ENCODE measurements at places on chromosomes 12 and 14. TPM values are rescaled to one million over a fixed set of nuclear protein-coding genes. Genes with fewer than 3 reads are reported as not detected.

DNA sequence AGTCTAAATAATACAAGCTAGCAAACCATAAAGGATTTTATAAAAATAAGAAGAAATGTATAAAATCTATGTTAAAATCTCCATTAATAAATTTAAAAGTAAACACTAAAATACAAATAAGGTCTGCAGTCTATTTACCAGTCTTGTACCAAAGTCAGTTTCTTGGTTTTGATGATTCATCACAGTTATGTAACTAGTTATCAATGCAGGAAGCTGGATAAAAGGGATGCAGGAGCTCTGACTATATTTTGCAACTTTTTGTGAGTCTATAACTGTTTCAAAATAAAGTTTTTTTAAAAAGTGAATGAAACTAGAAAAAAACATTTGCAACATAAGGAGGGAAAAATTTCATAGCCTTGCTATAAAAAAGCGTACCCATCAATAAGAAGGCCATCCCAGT, 151.5 kb downstream of the DERA start:
- DNase-seq, result no peak

DNA sequence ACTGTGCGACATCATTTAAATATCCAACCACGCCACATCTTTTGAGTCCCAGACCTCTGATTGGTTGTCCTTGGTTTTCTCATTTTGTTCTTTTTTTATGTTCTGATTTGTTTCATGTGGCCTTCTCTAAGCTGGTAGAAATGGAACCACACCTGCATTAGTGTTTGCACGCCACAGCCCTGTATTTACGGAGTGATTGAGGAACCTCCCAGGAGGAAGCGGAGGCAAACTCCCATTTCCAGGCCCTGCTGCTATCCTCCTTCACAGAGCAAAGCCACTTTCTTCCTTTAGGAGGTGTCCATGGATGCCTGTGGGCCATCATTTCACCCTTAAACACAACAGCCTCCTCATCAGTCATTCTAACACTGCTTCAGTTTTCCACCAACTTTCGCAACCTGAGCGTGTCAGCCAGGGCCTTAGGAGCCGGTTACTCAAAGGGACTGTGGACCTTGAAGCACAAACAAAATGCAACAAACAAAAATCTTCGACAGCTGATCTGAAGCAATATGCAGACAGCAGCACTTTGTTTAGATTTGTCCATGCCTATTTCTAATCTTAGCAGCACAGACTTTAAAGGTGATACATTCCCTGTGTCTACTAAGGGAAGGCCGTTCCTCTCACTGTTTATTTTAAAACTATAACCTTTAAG, 1258.1 kb upstream of the TMEM132C start:
- DNase-seq, result no peak

- no peak for DNase-seq
Measured at GRCh38 chr14:70811050-70811449, 1.7 kb upstream of the MAP3K9 start.

- peak; percentile 82 for DNase-seq
Measured at GRCh38 chr12:32134101-32134888, 27.6 kb downstream of the BICD1 start.

DNA sequence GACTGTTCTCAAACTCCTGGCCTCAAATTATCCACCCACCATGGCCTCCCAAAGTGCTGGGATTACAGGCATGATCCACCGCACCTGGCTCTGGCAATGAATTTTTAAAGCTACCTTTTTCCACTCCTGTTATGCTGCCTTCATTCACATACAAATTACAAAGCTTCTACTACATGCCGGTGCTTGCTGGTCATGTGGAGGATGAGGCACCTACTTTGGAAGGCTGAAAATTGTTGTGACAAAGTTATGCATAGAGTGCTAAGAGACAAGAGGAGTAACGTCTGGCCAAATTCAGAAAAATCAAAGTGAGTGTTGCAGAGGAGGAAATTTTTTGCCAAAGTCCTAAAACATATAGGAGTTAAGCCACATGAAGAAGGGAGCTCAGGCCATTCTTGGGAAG, 191.7 kb upstream of the PPFIA2 start:
- no peak for DNase-seq

DNA sequence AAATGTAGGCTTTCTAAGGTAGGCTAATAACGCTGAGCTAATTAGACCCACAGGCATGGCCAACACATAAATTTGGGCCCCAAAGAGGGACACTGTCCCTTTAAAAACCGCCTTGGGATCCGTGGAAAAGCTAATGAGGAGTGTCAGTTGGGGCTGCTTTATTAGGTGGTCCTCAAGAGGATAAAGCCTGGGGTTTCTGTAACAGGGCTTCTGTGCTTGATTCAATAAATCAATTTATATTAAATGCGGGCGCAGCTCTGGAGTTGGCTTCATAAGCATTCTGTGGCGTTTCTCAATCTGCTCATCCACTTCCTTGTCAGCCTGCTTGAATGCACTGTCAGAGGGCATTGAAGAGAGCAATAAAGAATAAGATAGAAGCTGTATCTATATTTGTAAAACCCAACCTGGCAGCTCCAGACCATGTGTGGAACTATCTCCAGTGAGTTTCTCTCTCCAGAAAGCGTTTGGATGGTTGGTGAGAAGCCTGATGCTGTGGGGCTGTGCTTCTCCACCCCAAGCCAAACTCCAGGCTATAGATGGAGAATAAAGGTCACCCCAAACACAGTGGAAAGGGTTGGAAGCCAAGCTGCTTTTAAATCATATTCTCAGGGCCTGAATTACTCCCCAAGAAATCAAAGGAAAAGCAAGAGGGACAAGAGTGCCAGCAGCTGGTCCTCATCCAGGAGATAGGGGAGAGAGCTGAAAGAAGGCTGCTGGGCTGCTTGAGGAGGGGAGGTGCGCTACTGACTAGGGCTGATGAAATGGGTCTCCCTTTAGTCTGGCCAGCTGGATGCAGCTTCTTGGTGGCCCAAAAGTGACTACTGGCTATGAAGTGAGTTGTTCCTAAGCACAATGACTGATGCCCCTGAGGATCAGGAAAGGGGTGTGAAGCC, 222.0 kb downstream of the PPM1H start:
- DNase-seq, result no peak

GRCh38 chr14:74472601-74473000, 20.5 kb downstream of the NPC2 start:
- no peak for DNase-seq

DNA sequence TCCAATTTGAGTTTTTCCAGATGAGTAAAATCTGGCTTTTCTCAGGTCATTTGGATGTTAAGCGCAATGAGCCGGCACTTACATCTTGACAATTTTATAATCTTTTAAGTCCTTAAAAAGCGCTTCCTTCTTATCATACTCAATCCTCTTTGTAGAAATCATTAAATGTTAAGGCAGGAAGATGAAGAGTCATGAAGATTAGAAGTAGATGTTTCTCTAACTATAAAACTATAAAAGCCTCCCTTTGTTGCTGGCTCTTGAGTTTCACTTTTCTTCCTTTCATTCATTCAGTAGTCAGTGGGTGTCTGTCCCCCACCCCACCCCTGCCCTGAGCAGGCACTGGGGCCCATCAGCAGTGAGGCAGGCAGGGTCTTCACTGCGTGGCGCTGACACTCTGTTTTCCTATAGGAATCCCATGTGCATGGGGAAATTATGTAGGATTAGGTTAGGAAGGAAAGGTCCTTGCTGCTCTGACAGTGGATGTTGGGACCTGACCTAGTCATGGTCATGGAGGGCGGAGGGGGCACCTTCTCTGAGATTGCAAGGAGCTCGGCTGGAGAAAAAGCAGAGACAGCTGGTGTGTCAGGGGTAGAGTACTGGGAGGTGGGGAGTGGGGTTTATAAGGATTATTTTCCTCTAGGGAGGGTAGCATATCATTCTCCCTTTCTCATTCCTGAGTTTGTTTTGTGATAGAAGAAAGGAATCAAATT, 65.8 kb downstream of the CCDC92 start:
- DNase-seq, result no peak

GRCh38 chr14:77641534-77642341, 25.3 kb upstream of the SPTLC2 start:
- DNase-seq, result no peak

DNA sequence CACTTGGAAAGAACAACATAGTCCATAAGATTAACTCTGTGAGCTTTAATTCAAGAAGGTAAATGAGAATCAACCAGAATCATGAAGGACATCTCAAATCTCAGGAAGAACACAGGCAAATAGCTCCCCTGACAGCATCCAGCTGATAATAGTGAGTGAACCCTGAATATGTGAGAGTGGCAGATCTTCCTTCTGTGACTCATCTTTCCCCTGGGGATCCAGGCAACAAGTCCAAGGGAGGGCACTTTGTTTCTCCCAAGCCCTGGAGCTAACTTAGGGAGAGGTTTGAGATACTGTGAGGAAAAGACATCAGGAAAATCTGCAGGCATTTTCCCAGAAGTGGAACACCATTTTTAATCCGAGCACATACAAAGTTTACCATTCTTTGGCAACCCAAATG, 763.9 kb upstream of the MGAT4C start:
- DNase-seq, result peak; percentile 1

- DNase-seq, result no peak
Measured at GRCh38 chr12:83244001-83244400, 557.3 kb downstream of the TMTC2 start.

GRCh38 chr12:49377386-49377785, 10.1 kb downstream of the SPATS2 start:
- no peak for DNase-seq

GRCh38 chr12:110109037-110109836, 14.9 kb upstream of the IFT81 start:
- DNase-seq, result peak; percentile 84

DNA sequence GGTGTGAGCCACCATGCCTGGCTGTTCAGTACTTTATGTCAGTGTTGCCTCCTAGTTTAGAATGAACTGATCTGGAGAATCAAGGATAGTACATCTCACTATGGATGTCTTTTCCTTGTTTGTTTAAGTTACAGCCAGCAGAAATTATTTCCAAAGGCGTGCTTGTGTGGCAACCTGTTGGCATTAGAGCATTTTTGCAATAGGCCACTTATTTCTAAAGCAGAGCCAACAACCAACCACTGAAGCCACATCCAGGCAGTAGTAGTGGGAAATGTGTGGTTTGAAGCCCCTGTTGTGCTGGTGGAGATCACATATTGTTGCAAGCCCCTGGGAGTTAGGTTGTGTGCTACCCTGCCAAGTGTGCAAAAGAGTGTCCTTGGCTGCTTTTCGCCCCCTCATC, 3.7 kb downstream of the ANO6 start:
- no peak for DNase-seq

DNA sequence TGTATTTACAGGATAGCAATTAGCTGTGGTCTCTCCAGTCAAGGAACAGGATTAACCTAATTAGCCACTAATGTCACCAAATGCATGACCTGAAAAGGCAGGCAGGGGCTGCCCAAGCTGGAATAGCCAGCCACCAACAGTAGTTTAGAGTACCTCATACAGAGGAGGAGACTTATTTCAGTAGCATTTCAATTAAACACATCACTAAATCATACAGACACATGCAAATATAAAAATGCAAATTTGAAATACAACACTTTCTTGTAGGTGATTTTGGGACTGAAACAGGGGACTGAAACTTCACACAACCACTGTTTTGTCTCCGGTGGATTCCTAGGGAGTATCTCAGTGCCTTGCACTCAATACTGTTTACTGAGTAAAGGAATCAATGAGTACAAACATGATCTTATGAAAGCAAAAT, 636 bp upstream of the IFNG-AS1 start:
- DNase-seq, result no peak

DNA sequence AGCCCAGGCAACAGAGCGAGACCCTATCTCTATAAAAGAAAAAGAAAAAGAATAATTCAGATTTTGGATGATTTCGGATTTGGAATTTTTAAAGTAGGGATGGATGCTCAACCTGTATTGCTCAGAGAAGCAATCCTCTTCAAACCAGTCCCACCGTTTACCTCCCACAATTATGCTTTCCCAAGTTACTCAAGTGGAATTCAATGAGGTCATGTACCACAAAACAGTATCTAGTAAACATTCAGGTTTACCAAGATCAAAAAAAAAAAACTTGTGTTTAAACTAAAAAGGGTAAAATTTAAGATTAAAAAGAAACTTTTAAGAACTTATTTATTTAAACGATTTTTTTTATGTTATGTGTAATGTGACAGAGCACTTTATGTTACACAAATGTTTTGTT, 2.5 kb downstream of the KDM5A start:
- no peak for DNase-seq

DNA sequence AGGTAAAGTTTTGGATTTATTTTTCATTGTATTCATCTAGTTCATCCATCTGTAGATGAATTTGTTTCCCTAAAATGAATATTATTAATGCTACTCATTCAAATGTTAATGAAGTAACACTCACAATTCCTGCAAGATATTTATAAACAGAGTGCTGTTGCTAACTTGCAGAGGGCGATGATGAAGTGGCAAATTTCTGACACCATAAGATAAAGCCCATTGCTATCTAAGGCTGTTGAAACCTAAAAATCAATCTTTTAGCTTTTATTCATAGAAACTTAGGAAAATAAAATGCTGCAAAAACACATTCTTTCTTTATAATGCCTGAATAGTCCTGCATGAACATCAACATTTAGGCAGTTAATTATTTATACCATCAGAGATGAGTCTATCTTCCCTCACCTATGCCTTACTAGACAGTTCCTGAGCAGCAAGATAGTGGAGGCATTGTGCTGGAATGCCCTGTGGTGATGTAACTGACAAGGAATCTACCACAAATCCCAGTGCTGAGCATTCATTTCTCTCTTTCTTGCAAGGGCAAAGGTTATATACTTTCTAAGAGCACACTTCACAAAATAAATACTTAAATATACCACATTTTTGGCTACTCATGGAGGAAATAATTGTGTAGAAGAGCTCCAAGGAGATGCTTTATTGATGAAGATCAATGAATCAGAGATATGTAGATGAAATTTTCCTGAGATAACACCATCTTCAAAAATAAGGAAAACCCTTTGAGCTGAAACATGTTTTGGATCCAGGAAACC, 57.6 kb downstream of the LMNTD1 start:
- DNase-seq, result peak; percentile 84

DNA sequence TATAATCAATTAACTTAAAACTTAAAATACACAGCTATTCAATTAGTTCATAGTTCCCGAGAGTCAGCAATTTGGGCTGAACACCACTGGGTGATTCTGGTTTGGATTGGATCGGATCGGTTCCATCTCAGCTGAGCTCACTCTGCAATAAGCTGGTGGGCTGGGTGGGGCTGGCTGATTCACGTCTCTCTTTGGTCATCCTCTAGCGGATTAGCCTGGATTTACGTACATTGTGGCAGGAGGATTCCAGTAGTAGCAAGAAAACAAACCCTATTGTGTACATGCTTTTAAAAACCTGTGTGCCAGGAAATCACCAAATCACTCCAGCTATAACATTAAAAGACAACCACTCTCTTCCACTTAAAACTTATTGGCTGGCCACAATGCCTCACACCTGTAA, 3.2 kb upstream of the CLEC4C start:
- DNase-seq, result no peak

GRCh38 chr14:21191261-21191808, 35.5 kb upstream of the OR5AU1 start:
- no peak for DNase-seq

Gene TRMT61A
- 8.5 TPM for total RNA-seq

Gene SPIC
- total RNA-seq, result not detected

Gene NINJ2
- total RNA-seq, result not detected

Gene RNASE9
- total RNA-seq, result not detected

Gene ACOT6
- total RNA-seq, result not detected

Gene MYBPC1
- not detected for total RNA-seq

Gene CCT2
- 417 TPM for total RNA-seq
